ENCODE measurements at places on chromosomes 7 and 10. TPM values are rescaled to one million over a fixed set of nuclear protein-coding genes. Genes with fewer than 3 reads are reported as not detected.

- H3K36me3 ChIP-seq, result no peaks in the 10 kb centered on the region
- H3K27ac ChIP-seq, result no peak overlapping the region
- no peak overlapping the region for H3K4me3 ChIP-seq
- H3K27me3 ChIP-seq, result peaks cover 5% of the 10 kb centered on the region
- no peak for DNase-seq
These were observed 39.4 kb downstream of the BTBD16 start for GRCh38 chr10:122310311-122311050.

DNA sequence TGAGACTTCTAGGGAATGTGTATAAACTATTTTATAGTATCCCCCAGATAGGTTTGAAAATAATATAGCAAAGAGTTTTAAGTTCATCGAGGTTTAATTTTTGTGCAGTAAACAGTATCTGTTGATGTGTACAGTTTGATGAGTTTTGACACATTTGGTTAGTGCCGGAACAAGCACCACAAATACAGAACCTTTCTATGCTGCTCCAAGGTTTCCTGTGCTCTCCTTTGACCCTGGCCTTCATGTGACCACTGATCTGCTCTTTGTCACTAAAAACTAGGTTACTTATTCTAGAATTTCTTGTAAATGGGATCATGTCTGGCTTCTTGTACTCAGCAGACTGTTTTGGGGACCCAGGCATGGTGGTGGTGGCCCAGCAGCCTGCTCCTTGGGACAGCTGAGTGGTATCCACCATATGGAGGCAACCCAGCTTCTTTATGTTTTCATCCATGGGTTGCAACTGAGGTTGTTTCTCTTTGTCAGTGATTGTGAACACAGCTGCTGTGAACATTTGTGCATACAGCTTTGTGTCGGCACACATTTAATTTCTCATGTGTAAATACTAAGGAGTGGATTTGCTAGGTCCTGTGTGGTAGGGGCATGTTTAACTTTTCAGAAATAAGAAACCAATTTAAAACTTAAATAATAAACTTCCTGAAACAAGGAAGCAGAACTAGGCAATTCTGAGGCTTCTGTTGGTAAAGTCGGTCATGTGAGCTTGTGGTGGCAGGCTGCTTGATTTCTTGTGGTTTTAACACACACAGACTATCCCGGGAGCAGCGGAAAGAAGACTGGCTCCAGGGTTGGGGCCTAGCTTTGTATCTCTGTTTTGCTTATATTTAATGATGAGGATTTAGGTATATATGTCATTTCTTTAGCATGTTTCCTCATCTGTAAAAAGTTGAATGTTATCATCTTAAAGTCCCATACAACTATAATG, 219.4 kb downstream of the ABCA13 start:
- H3K27me3 ChIP-seq, result no peaks in the 10 kb centered on the region
- H3K4me1 ChIP-seq, result no peaks in the 10 kb centered on the region
- H3K27ac ChIP-seq, result no peak overlapping the region
- no peaks in the 10 kb centered on the region for H3K36me3 ChIP-seq

- H3K27ac ChIP-seq, result no peak overlapping the region
- H3K27me3 ChIP-seq, result no peaks in the 10 kb centered on the region
- H3K4me1 ChIP-seq, result no peaks in the 10 kb centered on the region
These were observed 24.7 kb upstream of the WASL start for GRCh38 chr7:123773481-123773880.

- DNase-seq, result no peak
- H3K27ac ChIP-seq, result no peak overlapping the region
- peaks cover 7% of the 10 kb centered on the region for H3K4me1 ChIP-seq
- no peak overlapping the region for H3K4me3 ChIP-seq
- H3K27me3 ChIP-seq, result no peaks in the 10 kb centered on the region
These were observed 44.3 kb upstream of the ECHDC3 start for GRCh38 chr10:11697718-11698527.

- DNase-seq, result no peak
- no peaks in the 10 kb centered on the region for H3K36me3 ChIP-seq
- H3K27ac ChIP-seq, result no peak overlapping the region
- H3K4me1 ChIP-seq, result peaks cover 24% of the 10 kb centered on the region
- no peaks in the 10 kb centered on the region for H3K27me3 ChIP-seq
These were observed 54.6 kb downstream of the FHIP2A start for GRCh38 chr10:114876169-114876568.

DNA sequence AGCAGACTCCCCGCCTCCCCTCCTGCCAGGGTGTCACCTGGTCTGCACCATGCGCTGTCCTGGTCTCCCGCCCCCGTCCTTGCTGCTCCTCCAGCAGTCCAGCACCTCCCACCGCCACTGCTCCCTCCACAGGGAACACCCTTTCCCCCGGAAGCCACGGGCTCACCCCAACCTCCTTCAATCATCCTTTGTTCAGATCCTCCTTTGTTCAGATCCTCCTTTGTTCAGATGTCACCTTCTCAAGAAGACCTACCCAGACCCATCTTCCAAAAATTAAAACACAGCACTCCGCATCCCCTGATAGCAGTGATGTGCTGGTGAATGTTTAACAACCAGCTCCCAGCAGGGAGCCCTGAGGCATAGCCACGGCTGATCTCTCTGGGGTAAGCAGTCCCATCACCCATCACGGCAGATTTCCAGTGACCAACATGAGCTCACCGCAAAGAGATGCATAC, 237.7 kb downstream of the USP6NL start:
- DNase-seq, result no peak
- no peaks in the 10 kb centered on the region for H3K4me1 ChIP-seq
- peaks cover 10% of the 10 kb centered on the region for H3K27me3 ChIP-seq
- no peak overlapping the region for H3K4me3 ChIP-seq

DNA sequence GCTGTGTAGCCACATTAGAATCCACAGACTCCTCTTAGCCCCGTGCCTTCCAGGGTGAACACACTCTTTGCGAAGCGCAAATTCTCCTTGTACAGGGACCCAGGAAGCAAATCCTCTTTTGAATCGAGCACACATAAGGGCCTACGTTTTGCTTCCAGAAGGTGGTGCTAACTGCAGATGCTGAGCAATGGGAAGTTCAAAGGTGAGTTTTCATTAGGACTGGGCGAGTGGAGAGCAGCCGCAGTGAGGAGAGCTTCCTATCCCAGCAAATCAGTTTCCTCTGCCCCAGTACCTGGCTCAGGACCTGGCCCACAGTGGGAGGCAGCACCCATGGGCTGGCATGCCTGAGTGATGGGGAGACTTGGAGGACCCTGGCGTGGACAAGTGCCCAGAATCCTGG, 23.5 kb upstream of the GPR26 start:
- H3K4me1 ChIP-seq, result no peaks in the 10 kb centered on the region
- DNase-seq, result no peak
- H3K36me3 ChIP-seq, result no peaks in the 10 kb centered on the region
- H3K4me3 ChIP-seq, result no peak overlapping the region
- peaks cover 56% of the 10 kb centered on the region for H3K27me3 ChIP-seq

- no peaks in the 10 kb centered on the region for H3K36me3 ChIP-seq
- H3K27me3 ChIP-seq, result no peaks in the 10 kb centered on the region
- no peak for DNase-seq
- no peak overlapping the region for H3K27ac ChIP-seq
These were observed 5.0 kb downstream of the SEPTIN7 start for GRCh38 chr7:35805876-35806275.

DNA sequence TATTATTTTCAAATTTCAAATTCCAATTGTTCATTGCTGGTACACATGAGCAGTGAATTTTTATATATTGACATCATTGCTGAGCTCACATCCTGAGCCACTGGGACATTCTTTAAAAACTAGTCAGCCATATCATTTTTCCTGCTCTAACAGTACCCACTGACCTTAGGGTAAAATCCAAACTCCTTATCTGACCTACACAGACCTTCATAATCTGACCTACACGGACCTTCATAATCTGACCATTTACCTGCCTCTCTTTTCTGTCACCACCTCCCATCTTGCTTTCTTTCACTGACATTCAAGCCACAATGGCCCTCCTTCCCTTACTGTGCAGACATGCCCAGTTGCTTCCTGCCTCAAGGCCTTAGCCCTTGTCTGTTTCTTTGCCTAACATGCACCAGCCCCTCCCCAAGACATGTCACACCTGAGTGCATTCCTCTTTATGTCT, 16.1 kb upstream of the CUZD1 start:
- no peak for DNase-seq
- H3K36me3 ChIP-seq, result no peaks in the 10 kb centered on the region
- no peak overlapping the region for H3K4me3 ChIP-seq
- no peaks in the 10 kb centered on the region for H3K4me1 ChIP-seq
- no peak overlapping the region for H3K27ac ChIP-seq

- no peak overlapping the region for H3K27ac ChIP-seq
- H3K4me1 ChIP-seq, result no peaks in the 10 kb centered on the region
- H3K4me3 ChIP-seq, result no peak overlapping the region
- H3K36me3 ChIP-seq, result no peaks in the 10 kb centered on the region
These were observed 17.3 kb downstream of the GPER1 start for GRCh38 chr7:1105189-1105588.

DNA sequence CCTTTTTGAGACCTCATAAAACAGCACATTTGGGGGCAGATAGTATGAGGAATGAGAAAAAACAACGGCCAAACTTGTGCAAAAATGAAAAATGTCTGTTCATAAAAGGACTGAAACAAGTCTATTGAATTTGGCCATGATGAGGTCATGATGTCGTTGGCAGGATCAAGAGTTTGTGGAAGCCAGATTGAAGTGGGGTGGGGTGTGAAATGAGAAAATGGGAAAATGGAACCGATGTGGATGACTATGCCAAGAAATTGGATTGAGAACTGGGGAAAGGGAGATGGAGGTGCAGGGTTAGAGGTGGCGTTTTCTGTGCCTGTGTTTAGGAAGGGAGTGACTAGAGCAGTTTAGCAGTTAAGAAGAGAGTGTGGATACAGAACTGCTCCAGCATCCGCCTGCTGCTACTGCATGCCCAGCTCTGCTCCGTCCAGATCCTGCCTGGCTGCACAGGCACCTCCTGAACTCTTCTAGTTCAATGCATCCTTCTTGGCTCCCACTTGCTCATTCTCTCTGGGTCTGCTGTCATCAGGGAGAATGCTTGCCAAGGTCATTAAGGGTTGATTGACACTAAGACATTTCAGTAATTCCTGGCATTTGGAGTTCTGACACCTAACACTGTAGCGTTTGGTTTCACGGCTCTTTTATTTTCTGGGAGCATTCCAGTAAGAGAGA, 111.9 kb downstream of the GALNT17 start:
- H3K4me1 ChIP-seq, result no peaks in the 10 kb centered on the region
- no peaks in the 10 kb centered on the region for H3K27me3 ChIP-seq
- no peak for DNase-seq
- no peaks in the 10 kb centered on the region for H3K36me3 ChIP-seq
- no peak overlapping the region for H3K27ac ChIP-seq

GRCh38 chr7:129066290-129067131, 11.6 kb upstream of the TNPO3 start:
- peaks cover 3% of the 10 kb centered on the region for H3K4me1 ChIP-seq
- H3K4me3 ChIP-seq, result no peak overlapping the region
- DNase-seq, result peak; percentile 21
- H3K27ac ChIP-seq, result no peak overlapping the region
- no peaks in the 10 kb centered on the region for H3K36me3 ChIP-seq
- no peaks in the 10 kb centered on the region for H3K27me3 ChIP-seq

DNA sequence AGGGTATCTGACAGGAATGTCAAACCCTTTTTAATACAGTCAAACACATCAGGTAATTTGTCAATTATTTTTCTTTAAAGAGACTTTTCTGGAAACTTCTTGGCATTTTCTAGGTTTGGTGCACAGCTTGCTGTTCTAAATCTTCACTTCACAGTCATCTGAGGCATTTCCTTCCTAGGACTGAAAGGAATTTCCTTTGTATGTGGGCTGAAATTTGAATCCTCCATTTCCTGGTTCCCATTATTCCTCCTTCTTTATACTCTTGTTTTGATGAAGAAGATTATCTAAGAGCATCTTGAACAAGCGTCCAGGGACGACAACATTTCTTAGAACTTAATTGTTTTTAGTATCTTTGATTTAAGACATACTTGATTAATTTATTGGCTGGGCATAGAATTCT, 24.9 kb downstream of the CALD1 start:
- peak overlapping the region; percentile 83 for H3K27ac ChIP-seq
- peaks cover 24% of the 10 kb centered on the region for H3K4me1 ChIP-seq
- H3K4me3 ChIP-seq, result no peak overlapping the region
- DNase-seq, result peak; percentile 80
- no peaks in the 10 kb centered on the region for H3K36me3 ChIP-seq

DNA sequence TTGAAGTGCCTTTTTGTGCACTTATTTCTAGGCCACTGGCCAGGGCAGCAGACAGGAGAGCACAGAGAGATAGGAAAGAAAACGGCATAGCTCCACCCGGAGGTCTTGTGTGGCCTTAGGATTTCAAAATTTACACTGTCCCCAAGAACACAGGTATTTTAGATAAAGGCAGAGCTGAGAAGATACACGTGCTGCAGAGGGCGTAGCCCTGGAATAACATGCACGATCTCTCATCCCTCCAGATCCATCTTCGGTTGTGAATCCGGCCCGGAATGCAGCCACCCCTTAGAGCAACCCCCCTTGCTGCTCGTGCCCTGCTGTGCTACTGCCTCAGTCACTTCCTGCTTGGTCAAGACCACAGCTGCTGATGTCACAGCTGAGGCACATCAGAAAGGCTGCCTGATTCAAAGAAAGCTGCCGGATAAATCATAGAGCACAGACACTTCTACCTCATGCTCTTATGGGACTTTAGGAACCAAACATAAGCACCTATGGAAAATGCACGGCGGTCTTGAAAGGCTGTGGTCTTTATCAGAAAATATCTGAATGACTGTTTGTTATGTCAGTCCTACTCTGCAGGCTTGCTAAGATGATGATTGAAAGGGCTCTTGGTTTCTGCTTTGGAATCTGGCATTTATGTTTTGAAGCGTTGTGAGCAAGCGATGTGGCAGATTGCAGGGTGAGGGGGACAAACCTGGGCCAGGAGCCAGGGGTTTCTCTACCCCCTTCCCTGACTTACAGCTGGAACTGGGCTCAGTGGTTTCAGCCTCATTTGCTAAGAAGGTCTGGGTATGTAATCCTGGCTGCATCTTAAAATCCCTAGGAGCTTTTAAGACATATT, 152.0 kb downstream of the SVIL start:
- no peaks in the 10 kb centered on the region for H3K27me3 ChIP-seq
- H3K27ac ChIP-seq, result peak overlapping the region; percentile 98
- DNase-seq, result peak; percentile 93
- H3K36me3 ChIP-seq, result no peaks in the 10 kb centered on the region
- peaks cover 71% of the 10 kb centered on the region for H3K4me1 ChIP-seq
- peak overlapping the region; percentile 25 for H3K4me3 ChIP-seq

GRCh38 chr10:29839826-29840515, 205.2 kb upstream of the SVIL start:
- H3K4me1 ChIP-seq, result no peaks in the 10 kb centered on the region
- no peaks in the 10 kb centered on the region for H3K27me3 ChIP-seq
- no peak for DNase-seq
- no peak overlapping the region for H3K27ac ChIP-seq

DNA sequence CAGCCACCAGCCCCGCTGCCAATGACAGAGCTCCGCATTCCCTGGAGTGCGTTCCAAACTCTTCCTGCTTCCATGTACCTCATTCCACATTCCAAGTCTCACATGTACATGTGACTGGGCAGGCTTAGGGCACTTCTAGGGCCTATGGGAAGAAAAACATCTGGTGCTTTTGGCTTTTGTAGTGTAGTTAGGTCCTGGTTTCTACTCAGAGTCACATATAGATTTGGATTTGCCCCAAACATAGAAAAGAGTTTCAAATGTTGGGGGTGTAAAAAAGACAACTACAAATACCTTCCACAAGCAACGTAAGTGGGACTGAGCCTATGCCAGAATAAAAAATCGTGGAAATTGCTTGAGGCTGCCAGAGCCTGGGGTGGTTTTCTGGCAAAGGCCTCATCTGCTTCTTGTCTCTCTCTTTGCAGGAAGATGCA, 84.1 kb downstream of the ZNF467 start:
- H3K4me3 ChIP-seq, result no peak overlapping the region
- no peak overlapping the region for H3K27ac ChIP-seq
- no peaks in the 10 kb centered on the region for H3K4me1 ChIP-seq
- no peaks in the 10 kb centered on the region for H3K36me3 ChIP-seq

GPR146 gene
- total RNA-seq, result 2.4 TPM

ZNF3 gene
- 50.8 TPM for total RNA-seq

LRRC61 gene
- 48.1 TPM for total RNA-seq

HABP2 gene
- not detected for total RNA-seq

MASTL gene
- total RNA-seq, result 44.9 TPM

PIK3CG gene
- 13.4 TPM for total RNA-seq

TMEM178B gene
- total RNA-seq, result 2.8 TPM

Data from A673 (cell line).